ENCODE measurements at places on chromosomes 12 and 14.

GRCh38 chr14:61565181-61565580 lies 130.1 kb upstream of the HIF1A start:
- no peak for DNase-seq

DNA sequence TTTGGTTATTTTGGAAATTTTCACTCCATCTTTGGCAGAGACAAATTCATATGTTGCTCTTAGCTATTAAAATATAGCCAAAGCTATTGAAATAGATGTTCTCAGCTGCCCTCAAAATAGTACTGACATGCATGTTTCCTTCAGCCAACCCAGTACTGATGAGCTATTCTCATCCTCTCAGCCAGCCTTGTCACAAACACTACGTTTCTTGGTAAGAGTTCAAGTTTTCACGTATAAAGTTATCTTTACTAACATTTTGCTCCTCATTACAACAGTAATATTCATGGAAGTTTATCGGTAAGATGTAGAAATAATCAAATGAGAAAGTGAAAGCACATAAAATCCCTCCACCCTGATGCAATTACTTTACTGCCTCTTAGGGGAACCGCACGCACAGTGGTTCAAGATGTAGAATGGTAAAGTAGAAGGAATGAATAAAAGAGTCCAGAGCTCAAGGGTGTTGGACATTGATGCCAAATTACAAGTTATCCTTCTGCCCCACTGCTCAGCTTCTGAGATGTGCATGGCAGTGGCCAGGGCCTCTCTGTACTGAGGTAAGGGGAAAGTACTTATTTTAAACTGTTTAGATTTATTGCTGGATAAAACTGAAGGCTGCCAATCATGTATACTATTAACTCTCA lies 20.7 kb downstream of the GCH1 start:
- DNase-seq, result no peak

DNA sequence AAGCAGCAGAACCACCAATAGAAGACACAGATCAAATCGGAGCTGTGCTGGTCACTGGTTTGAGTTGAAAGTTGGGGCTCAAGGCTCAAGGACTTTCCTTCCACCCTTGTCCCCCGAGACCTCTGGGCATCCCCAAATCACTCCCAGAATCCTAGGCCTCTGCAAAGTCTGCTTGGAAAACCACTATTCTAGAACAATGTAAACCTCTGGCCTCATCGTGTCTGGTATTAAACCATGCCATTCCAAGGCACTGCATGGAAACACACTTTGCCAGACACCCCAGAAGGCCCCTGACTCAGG lies 288.0 kb downstream of the DPF3 start:
- no peak for DNase-seq

DNA sequence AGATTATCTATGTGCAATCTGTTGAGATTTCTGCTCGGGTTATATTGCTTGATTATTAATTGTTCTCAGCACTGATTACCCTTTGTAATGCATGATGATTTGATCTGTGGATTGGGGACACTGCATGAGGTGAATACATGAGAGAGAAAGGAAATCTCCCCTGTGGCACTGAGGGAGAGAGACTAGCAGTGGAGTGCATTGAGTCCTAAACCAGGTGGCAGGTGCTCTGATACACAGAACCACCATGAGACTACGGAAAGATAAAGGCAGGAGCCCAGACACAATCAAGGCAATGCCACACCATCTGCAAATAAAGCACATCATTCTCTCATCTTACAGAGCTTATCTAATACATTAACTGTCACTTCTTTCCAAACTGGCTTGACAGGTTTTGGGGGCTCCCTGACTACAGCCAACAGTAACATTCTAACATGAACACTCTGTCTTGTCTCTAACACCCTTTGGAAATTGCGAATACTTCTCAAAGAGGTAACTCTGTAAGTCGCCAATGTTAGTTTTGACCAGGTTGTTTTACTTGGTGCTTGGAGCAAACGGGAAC lies 37.6 kb upstream of the TSPAN8 start:
- DNase-seq, result no peak

DNA sequence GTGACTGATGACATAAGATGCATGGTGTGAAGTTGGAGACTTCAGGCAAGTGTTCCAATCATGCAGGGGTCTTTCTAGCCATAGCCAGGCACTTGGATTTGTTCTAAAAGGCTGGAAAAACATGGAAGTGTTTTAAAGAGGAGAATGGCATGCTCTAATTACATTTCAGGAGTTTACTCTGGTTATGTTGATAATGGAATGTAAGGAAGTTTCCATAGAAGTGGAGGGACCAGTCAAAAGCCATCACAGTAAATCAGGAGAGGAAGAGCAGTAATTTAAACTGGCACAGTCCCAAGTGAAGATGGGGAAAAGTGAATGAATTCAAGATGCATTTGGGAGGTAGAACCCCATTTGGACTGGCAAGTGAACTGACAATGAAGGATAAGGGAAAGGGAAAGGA lies 13.9 kb upstream of the FRS2 start:
- no peak for DNase-seq

DNA sequence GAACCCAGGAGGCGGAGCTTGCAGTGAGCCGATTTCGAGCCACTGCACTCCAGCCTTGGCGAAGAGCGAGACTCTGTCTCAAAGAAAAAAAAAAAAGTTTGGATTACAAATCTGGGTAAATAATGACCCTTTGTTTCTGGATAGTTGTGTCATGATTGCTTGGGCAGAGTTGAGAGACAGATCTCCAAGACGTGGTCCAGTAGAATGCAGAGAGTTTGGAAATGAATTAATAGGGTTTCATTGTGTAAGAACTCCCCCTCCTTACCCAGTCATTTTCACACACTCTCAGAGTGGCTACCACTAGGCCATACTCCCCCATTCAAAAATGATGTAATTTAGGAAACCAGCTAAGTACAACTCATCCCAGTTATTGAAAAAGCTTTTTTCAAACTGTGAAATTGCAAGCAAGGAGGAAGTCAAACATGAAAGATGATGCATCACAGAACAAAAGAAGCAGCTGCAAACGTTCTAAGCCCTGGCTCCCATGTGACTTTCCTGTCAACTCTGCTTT lies 1331.9 kb downstream of the AACS start:
- DNase-seq, result no peak

Measured in GM12891 (cell line).